Left lobe of liver (tissue), 2 donors: ENCODE measurements at places on chromosomes 3 and 15.

DNA sequence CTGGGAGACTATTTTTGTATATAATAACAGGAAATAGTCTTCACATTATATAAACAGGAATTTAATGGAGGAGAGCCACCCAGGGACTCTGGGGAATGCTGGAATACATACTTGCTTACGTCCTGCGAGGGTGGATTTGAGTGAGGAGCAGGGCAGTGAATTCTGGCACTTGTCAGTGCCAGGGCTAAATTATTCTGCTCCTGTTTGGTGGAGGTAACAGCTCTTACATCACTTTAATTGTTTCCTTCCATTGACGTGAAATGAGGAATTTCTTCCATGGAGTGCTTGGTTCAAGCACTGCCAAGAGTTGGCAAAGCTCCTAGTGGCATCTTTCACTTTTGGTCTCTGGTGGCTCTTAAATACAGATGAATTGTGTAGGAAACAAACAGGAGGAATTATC lies 94.1 kb upstream of the GOLGA8J start:
- DNase-seq: no peak

DNA sequence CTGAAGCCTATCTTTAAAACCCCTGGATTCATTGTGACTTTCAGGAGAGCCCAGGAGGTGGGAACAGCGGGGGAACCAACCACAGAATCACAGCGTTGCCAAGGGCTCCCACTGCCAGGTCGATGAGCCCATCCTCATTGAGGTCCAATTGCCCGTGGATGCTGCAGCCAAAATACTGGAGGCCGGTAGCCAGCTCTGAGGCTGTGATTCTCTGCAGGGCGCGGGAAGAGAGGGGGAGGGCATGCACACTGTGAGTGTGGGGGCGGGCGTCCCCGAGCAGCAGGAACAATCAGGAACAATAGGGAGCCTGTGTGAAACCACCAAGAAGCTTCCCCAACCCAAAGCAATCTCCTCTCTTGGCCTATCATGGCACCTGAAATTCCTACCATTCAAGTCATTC lies 53.4 kb downstream of the FEM1B start:
- no peak for DNase-seq

DNA sequence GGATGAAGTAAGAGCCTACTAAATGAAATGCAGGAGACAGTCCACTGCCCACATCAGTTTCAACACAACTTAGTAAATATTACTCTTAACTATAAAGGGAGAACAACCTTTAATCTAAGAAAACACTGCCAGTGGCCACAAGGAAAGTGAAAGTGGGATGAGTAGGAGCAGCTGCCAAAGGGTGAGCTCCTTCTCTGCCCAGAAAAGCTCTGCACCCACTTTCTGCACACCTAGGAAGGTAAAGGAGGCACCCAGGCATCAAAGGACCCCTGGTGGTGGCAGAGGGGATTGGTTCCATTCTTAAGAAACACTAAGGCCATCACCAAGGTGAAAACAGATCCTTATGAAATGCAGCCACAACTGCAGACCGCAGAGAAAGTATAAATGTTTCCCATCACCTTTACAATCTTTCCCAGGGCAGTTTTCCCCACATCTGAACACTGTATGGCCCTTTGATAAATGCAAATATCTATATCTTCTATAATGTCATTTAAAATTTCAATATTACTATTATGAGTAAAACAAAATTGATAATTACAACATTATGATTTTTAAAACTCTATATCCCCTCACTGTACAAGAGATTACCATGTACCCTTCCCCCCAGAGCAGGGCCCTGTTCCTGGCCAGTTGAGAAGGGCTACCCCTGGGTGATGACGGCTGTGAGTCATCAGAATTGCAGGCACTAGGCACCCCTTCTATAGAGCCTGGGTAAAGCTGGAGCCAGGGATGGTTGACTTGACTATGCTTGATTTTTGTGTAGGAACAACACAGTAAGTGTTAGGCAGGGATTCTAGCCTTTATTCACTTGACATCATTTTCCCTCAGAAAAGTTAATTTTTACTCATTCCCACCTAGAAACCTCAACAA lies 92.0 kb downstream of the SNRK start:
- DNase-seq: peak; percentile 63

- DNase-seq: peak; percentile 50
These were observed 87.8 kb downstream of the RSL24D1 start for GRCh38 chr15:55108858-55109518.

DNA sequence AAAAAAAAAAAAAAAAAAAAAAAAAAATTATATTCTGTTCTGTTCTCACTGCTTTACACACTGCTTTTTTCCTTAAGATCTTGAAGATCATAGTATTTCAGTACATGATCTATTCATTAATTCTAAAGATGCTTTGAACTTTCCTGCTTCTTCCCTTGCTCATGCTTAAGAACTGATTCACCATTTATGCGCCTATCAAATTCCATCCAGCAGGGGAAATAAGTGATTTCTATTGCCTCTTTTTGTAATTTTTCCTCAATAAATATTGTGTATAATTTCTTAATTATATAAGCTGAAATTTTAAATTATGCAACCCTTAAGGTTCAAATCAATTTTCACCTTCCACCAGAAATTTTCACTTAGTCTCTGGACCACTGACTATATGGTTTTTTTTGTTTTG lies 10.6 kb downstream of the DENND6A start:
- no peak for DNase-seq

DNA sequence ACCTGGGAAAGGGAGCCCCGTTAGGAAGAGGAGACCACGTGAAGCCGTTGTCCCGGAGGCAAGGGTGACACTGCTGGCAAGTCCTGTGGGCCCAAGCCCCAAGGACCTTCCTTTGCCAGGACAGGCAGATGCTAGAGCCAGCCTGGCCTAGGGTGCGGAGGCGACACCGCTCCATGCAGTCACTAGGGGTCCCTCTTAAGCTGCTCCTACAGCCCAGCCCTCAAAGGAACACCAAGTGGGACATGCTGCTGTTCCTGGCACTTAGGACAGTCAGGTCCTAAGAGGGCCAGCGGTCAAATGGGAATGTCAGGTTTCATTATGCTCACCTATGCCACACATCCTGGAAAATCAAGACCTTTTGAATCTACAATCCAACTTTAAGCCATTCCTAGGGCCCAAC lies 59.7 kb downstream of the RPN1 start:
- DNase-seq: no peak

- DNase-seq: no peak
These were observed 294.8 kb downstream of the PLCL2 start for GRCh38 chr3:17179381-17180205.

DNA sequence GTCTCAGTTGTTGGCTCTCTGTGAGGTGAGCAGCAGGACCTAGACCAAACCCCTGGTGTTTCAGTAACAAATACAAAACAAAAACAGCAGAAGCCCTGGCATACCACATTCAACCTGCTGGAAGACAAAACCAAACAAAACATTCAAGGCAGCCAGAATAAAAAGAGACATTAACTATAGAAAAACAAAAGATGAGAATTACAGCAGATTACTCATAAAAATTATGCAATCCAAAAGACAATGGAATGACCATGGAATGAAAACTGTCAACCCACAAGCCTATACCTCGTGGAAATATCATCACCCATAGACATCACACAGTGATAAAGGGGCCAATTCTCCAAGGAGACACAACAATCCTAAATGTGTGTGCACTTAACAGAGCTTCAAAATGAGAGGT lies 106.0 kb upstream of the IQSEC1 start:
- DNase-seq: no peak

DNA sequence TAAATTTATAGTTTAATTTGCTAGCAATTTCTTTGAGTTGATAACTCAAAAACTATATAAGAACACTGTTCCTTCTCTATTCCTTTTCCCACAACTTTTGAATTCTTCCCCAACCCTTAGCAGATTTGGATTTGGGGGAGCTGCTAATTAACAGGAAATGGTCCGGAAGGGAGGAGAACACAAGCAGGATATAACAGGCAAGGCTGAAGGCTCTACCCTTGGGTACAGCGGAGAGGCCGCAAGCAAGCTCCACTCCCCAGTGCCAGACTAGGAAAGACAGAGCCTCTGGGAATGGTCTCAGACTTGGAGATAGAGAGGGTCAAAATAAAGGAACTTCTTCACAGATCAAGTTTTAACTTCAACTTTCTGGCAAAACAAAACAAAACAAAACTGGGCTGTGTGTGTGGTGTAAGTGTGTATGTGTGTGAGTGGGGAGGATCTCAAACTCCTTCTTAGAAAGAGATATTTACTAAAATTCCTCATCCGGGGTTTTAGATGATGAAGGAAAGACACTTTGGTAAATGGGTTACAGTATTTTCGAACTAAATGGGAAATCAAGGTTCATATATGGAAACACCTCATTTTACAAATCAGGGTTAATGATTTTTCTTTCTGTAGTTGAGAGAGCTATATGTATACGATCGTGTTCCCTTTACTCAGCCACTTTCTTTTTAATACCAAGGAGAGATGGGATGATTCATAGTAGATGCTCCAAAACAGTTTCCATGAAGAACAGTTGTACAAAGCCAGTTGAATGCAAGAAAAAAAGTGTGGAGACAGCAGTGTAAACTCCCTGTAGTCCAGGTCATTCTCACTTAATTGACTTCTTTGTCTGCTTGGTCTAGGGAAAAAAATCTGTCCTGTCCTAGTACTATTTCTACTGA lies 161.1 kb downstream of the TP63 start:
- no peak for DNase-seq

GRCh38 chr3:46504789-46505188 lies 7.0 kb downstream of the RTP3 start:
- DNase-seq: peak; percentile 11

DNA sequence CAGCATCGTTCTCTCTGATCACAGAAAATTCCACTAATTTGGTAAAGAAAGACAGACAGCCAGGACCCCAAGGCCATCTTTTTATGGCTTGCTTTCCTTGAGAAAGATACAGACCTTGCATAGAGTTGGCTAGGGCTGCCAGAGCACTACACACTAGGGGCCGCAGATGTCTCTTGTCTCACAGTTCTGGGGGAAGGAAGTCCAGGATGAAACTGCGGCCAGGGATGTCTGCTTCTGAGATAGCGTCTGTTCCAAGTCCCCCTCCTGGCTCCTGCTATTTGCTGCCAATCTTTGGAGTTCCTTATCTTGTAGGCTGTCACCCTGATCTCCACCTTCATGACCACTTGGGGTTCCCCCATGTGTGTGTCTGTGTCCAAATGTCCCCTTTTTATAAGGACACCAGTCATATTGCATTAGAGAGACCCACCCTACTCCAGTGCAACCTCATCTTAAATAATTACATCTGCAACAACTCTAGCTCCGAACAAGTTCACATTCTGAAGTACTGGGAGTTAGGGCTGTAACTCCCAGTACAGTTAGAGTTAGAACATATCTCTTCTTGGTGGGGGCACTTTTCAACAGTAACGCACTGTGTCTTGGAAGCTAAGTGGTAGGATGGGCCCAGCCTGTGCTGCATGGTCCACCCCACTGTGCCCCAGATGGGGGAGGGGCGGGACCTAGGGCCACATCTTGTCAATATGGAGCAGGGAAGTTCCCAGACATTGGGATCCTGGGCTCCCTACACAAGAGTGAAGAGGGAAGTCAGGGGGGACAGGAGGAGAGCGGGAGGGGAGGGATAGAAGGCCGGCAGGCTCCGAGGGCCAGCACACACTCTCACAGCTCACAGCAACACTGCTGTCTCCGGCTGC lies 42.2 kb downstream of the KLF15 start:
- no peak for DNase-seq

- peak; percentile 48 for DNase-seq
These were observed 574 bp downstream of the NGRN start for GRCh38 chr15:90266061-90266431.

DNA sequence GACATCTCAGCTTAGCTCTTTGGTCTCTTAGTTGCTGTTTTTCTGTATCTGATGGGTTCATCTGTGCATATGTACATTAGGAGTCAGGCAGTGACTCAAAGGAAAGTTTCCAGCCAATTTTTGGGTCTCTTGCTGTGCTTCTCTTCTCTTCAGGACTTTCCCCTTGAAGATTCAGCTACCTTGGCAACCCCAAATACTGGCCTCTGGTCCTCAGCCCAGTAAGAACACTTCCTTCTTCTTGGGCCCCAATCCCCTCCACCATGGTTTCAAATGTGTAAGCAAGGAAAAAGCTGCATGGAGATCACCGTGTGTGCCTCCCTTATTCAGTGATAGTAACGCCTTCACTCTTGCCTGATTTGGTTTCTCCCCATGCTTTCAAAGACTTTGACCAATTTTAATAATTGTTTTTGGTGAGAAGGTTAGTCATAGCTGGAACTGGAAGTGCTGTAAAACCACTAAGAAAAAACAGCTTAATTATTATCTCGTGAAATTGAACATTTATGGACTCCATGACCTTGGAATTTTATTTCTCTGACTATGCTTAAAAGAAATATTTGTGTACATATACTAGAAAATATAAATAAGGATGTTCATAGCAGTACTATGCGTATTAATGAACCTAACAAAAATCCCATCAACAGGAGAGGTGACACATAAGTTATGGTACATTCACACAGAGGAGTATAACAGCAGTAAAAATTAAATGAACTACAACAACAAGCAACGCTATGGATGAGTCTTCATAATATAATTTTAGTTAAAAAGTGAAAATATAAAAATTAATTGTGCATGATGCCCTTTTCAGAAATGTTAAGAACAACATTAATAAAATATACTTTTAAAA lies 125.3 kb upstream of the BCL6 start:
- no peak for DNase-seq

DNA sequence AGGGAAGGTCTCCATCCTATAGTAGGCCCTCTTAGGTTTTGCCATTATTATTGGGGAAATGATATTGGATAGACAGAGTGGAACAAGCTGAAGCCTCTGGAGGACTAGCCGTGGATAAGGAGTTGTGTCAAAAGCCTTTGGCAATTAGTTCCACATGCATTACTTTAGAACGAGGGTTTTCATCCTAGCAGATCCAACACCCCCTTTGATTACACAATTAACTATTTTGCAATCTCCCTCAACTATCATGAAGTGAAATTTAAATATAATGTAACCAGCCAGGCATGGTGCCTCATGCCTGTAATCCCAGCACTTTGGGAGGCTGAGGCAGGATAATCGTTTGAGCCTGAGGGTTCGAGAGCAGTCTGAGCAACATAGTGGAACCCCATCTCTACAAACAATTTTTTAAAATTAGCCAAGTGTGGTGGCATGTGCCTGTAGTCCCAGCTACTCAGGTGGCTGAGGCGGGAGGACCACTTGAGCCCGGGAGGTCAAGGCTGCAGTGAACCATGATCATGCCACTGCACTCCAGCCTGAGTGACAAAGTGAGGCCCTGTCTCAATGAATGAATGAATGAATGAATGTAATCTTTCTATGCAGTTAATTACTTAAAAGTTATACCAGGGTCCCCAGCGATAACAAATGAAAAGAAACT lies 56.8 kb downstream of the PXYLP1 start:
- DNase-seq: peak; percentile 24

GRCh38 chr3:50518436-50518835 lies 15.0 kb upstream of the CACNA2D2 start:
- DNase-seq: no peak

- no peak for DNase-seq
These were observed 110.3 kb upstream of the SMAD3 start for GRCh38 chr15:66955001-66955516.

GRCh38 chr15:91219206-91219605 lies 119.1 kb downstream of the SV2B start:
- no peak for DNase-seq

- no peak for DNase-seq
These were observed 131.2 kb downstream of the RAP2B start for GRCh38 chr3:153293265-153293664.
